HTR-8/SVneo (cell line): ENCODE measurements at places on chromosomes 1 and 21.

- DNase-seq: no peak
These were observed 94.6 kb downstream of the EIF4G3 start for GRCh38 chr1:21082073-21082472.

DNA sequence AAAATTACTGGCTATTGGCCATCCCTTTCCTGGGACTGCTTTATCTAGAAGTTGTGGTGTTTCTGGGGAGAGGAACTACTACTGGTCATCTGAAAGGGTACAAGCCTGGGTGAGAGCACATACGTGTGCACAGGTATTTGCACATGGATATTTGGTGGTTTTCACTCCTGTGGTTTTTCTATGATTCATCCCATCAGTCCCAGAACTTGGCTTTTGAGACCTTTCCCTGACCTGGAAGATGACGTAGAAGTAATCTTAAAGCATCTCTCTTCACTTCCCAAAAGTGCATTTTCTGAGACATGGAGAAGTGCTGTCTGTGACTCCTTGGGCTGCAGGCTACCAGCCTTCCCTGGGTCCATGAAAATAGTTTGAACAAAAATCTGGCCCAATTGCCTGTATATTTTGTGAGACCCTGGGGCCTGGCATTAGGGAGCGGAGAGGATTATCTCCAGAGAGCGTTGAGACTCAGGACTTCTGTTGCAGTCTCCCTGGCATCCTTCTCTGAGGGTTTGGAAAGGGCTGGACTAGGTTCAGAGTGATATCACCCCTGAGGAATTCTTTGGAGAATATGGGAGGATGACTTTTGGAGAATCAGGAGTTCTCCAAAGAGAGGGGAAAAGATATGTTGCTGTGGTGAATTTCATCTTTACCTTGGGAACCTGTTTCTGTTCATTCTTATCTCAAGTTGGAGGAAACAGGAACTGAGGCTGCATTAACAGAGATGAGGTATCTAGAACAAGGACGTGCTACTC lies 130.8 kb downstream of the NOS1AP start:
- no peak for DNase-seq

- no peak for DNase-seq
These were observed 40.8 kb downstream of the PTPRC start for GRCh38 chr1:198679535-198680173.

- no peak for DNase-seq
These were observed 26.6 kb downstream of the DDAH1 start for GRCh38 chr1:85438353-85438752.

DNA sequence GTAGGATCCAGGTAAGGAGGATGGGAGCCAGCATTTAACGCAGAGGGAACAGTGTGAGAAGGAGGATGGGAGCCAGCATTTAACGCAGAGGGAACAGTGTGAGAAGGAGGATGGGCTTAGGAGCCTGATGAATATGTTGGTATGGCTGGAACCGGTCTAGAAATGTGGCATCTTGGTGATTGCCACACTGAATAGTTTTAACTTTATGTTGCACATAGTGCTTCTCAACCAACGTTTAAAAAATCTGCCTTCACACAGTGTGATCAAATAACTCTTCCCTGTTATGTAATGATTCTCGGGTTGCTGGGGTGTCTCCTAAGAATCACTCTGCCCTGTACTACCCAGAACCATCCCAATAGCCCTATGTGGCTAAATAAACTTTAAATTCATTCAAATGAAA lies 146.9 kb upstream of the DUSP10 start:
- no peak for DNase-seq

DNA sequence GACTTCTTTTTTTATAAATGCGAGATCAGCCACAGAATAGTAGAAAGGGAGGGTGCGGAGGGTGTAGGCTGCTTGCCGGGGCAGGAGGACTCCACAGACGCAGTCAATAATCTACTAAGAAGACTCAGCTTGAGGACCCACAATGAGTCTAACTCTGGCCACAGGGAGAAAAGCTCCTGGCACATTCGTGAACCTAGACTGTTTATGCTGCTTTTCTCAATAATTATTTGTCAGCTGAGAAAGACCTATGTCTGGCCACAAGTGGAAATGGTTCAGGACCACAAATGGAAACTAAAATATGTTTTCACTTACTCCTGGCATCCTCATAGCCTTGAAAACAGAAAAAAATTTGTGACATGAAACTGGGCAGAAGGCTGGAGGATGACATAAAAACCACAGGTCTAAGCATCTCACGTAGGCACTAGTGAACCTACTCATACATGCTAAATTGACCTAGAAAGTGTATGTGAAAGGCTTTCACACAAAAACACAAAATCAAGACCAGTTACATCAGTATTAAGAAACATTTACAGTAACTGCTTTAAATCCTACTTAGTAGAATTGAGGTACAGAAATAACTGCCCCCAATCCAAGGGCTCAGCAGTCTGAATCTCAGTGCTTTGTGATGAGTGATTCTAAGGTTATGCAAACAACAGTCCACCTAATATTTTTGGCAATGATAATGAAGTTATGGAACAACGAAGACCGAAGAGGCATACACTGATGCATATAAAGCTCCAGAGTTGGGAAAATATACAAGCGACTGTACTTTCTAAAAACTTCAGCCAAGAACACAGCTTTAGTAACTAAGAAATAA lies 159.5 kb downstream of the SLC45A1 start:
- DNase-seq: no peak

GRCh38 chr1:2561898-2562895 lies 6.0 kb downstream of the TNFRSF14 start:
- DNase-seq: no peak

DNA sequence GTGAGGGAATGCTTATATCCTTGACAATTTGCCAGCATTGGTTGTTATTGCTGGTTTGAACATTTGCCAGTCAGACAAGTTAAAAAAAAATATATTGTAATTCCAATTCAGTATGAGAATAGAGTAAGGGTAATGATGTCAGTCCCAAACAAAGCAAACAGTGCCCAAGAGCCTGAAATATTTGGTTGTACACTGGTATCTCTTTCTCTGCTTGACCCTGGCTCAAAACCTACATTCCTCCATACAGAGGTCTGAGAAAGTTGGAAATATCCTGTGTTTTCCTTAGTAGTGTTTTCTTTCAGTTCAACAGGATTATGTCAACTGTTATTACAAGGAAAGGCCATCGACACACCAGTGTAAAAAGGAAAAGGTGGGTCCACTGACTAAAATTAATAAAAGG lies 145.6 kb downstream of the MRPL39 start:
- DNase-seq: no peak

DNA sequence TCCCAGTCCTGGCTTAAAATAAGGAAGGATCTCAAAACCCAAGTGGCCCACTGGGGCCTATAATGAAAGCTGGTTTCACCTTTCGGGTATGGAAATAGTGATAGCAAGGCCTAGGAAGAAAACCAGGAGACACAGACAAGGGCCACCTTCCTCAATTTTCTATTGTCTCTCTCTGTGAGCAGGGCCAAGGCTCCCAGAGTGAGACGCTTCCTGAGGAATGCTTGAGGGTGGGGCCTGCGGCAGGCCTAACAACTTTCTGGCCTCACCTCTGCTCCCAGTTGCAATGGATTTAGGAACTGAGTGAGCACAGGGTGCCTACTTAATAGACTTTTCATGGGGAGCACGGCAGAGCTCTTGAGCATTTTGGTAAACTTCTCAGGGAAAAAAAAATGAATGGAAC lies 300.9 kb downstream of the ASTN1 start:
- DNase-seq: no peak

DNA sequence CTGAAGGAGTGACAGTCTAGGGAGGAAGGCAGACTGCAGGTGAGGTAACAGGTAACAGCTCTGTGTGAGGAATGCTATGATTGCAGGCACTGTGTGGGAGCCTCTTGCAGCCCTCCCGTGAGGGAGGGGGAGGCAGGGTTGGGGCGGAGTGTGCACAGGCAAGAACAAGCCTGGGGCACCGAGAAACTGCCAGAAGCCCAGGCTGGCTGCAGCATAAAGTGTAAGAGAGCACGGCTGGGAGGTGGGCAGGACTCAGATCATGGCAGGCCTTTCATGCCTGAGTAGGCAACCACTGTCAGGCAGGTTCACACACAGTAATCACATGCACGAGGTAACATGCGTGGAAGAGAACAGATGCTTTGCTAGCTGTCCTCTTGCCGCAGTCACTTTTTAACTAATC lies 11.3 kb upstream of the RHEX start:
- no peak for DNase-seq

DNA sequence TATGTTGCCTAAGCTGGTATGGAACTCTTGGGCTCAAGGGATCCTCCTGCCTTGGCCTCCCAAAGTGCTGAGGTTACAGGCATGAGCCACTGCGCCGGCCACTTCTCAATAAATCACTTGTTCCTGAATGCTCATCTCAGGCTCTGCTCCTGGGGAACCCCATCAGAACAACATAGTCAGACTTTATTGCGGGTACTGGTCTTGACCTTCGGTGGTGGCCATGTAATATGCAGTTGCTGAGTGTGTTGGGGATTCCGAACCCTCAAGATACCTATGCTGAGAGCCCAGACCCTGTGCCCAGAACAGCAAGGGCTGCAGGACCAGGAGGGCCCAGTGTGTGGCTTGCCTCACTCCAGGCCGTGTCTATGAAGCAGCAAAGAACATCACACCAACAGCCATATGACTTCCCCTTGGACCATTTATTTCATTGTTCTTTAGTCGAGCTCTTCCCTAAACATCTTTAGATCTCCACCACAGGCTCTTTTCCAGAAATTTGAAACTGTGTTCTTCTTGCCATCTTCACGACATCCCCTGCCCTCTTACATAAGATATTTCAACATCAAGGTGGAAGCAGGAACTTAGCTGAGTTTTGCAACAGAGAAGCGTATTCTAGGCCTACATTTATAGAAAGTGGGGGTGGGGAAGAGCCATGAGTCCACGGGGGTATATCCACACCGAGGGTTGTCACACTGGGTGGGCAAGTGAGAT lies 12.7 kb upstream of the SDHB start:
- DNase-seq: no peak

DNA sequence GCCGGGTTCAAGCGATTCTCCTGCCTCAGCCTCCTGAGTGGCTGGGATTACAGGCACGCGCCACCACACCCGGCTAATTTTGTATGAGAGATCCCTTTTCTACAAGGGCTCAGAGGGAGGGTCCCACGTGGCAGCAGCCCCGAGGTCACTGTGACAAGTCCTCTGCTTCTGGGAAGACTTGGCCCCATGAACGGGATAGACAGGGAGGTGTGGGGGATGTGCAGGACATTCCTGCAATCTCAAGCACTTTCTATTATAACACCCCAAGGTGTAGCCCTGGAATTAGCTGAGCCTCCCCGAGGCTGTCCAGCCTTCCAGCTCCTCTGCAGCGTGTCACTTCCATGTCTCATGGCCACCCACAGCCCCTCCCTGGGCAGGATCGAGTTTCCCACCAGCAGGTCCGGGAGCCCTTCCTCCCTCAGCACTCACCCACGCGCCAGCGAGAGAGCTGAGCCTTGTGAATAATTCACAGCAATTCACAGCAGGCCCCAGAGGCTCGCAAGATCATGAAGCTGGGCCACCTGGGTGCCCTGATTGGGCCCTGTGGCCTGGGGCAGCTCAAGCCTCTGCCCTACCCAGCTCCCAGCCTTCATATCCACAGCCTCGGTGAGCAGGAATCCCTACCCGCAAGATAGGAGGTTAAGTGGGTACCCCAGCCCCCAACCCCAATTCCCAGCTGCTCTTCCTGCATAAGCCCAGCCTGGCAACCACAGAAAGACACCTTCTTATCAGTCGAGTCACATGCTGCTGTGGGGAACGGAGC lies 22.8 kb upstream of the RNU1-4 start:
- no peak for DNase-seq

DNA sequence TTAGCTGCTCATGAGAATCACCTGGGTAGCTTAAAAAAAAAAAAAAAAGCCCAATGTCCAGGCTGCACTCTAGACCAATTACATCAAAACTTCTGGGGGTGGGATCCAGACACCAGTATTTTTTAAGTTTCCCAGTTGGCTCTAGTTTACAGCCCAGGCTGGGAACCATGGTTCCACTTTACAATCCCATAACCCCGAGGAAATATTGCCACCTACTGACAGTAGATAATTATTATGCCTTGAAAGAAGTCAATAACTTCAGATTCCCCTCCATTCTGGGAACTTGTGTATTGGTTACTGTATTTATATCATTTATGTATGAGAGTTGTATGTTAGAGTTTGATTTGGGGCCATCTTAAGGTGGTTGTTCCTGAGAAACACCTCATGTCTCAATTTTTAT lies 100.2 kb downstream of the SPATA46 start:
- DNase-seq: peak; percentile 15

- DNase-seq: no peak
These were observed 164.5 kb upstream of the UBE2U start for GRCh38 chr1:64038965-64039364.

DNA sequence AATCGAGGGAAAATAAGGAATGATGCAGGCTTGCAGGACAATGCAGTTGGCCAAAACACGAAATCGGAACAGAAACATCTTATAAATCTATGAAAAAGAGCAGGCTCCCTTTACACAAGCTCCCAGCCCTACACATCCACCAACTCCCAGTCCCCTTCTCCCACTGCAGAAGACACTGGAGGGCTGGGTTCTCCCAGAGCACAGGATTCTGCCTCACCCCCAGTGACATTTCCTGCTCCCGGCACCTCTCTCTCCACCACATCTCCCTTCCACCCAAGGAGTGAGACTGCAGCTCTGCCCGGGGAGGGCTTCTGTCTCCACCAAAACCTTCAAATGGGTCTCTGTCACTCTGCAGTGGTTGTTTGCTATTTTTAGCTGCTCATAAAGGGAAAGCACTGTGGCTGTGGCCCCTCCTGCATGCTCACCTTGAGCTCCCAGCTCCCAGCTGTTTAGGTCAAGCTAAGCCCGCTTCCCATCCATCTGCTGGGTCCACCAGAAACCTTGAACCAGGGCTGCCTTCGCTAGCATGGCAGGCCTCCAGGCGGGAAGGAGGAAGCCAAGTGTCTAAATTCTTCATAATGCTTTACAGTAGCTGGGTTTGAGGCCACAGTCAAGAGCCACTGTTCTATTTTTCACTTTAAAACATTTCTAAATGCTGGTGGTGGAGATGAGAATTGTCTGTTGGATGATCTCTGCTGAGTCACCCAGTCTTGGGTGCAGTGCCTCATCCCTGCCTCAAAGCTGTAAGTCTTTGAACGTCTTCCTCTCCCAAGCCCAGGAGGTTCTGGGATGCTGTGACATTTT lies 3.3 kb upstream of the C2CD2 start:
- DNase-seq: no peak

GRCh38 chr1:226633541-226634165 lies 85.1 kb downstream of the STUM start:
- no peak for DNase-seq

GRCh38 chr1:36565576-36566501 lies 83.1 kb upstream of the CSF3R start:
- DNase-seq: no peak

DNA sequence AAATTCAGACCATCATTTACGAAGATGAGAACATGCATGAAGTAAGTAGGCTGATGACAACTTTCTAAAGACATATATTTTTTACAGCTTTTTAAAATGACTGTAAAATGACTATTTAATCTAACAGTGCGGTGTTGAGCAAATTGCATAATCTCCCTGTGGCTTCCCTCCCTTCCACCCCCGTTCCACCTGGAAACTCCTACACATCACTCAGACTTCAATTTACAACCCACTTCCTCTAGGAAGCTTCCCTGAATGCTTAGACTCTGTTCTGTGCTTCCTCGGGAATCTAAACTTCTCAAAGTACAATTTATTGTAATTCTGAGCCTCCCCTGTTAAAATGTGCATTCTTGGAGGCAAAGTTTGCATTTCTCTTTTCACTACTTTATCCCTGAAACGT lies 354.9 kb downstream of the DPYD start:
- no peak for DNase-seq

- DNase-seq: peak; percentile 60
These were observed 27.6 kb upstream of the ZNF697 start for GRCh38 chr1:119675349-119676345.
